ENCODE measurements at places on chromosomes 5 and 9.
A peak's percentile ranks its signal among the peaks of the same experiment; 100 is the strongest.

GRCh38 chr9:6109986-6110385 is 94.6 kb upstream of the RANBP6 start:
- no peak for DNase-seq

GRCh38 chr9:138025908-138026307 is 148.3 kb downstream of the CACNA1B start:
- DNase-seq: no peak

DNA sequence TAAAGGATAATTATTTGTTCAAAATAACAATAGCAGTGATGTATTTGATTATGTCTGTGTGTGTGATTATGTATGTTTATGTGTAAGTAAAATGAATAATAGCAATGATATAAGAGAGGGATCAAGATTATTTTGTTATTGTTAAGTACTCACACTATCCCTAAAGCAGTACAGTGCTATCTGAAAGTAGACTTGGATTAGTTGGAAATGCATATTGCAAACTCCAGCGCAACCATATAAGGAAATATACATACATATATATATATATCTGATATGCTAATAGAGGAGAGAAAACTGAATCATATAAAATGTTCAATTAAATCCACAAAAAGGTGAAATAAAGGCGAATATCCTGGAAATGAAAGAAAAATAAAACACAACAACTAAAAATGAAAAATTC is 268.4 kb downstream of the HINT1 start:
- no peak for DNase-seq

DNA sequence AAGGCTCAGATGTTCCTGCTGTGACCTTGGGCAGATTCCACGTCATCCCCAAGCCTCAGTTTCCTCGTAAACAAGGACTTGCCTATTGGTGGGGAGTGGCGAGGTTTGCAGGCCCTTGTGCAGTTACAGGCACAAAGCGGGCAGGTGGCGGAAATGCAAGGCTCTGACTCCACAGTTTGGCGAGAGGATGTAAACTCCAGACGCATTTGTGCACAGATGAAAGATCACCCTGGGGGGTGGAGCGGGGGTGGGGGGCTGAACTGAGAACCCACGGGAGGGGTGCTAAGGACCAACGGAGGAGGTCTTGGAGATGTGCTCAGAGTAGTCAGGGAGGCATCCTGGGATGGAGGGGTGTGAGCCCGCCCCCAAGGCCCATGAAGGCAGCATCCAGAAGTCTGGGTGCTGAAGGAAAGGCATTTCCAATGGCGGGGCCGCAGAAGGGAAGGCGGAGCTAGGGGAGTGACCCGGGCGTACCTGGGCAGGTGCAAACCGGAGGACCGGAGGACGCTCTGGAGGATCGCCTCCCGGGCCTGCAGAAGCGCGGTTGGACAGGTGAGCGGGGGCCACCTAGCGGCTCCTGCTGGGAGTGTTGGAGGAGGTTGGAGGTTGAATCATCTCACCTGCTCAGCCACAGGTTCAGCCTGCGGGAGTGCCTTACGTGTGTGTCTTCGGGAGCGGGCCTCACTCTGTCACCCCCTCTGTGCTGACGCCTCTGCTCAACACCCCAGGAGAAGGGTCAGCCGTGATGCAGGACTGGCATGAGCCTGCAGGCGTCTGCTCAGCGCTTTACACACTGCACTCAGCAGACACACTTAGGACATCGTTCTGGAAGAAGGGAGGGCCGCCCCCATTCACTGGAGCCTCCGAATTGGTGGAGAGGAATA is 1.9 kb upstream of the FIBCD1 start:
- peak; percentile 58 for DNase-seq

DNA sequence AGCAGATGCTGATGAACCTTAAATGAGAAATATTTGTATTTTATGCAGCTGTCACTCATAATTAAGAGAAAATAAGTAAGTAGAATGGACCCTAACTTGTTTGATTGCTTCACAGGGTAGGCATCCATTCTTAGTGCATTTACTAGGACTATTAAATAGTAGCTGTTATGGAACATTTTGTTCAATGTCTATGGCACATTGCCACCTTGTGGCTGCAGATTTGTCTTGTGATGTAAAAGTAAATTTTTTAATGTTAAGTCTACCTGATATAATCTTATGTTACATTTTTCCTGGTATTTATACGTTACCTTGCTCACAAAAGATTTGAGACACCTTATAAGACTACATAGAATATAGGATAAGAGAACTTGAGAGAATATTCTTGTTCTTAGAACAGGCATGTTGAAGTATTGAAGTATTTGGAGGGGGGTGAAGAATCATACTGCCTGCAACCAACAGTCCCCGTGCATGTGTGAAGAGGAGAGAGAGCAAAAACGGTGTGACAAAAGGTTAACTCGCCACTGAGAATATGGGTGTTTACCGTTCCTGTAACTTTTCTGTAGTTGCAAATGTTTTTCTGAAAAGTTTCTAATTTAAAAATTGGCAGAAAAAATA is 161.1 kb downstream of the MAST4 start:
- no peak for DNase-seq

DNA sequence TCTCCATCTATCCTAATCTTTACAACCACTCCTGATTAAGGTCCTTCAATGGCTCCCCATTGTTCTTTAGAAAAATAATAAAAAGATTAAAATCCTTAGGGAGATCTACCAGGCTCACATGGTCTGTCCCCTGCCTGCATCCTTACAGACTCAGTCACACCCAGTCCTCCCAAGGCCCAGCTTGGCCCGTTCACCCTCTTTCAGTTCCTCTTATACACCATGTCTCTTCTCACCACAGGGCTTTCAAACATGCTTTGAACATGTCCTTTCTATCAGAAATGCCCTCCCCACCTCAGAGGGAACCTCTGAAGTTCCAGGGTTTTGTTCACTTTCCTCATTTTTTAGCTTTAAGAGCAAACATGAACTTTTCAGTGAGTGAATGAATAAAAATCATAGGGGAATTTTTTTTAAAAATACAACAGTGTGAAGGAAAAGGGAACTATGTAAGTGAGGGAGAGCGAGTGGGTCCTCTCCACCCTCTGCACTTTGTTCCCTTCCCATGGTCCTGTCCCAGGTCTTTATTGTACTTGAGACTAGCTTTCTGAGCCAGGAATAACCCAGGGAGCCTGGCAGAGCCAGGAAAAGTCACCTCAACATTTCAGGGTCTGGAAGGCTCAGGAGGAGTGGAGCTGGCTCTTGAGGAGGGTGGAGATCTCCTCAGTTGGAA is 55.3 kb downstream of the TRPC7 start:
- DNase-seq: no peak

Data from stimulated activated CD4-positive, alpha-beta T cell treated with anti-CD3 and anti-CD28 coated beads, TNF-alpha, amount 100 ng/mL, for 4 hours (primary cell).